ENCODE measurements at places on chromosomes 2 and 18.

- DNase-seq, result no peak
These were observed 68.2 kb upstream of the MC2R start for GRCh38 chr18:13983506-13983905.

GRCh38 chr18:40380686-40381439, 1574.2 kb upstream of the PIK3C3 start:
- DNase-seq, result no peak

GRCh38 chr18:59640721-59641120, 56.5 kb downstream of the CCBE1 start:
- no peak for DNase-seq

GRCh38 chr2:62765619-62766376, 60.3 kb downstream of the EHBP1 start:
- no peak for DNase-seq

DNA sequence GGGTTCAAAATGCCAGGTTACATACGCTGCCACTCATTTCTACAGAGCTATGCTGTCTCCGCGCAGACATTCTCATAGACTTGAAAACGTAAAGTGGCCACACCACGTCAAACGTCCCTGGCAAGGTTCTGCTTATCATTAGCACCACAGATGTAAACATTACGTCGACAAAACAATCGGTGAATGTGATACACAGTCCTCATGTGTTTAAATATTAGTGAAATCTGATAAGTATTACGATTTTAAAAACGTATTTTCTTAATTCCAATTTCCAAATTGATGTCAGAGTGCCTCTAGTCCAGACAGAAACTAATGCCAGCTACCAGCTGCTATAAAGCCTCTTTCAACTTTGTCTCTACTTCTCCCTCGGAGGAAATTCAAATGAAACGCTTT, 1.2 kb downstream of the STK17B start:
- DNase-seq, result no peak

DNA sequence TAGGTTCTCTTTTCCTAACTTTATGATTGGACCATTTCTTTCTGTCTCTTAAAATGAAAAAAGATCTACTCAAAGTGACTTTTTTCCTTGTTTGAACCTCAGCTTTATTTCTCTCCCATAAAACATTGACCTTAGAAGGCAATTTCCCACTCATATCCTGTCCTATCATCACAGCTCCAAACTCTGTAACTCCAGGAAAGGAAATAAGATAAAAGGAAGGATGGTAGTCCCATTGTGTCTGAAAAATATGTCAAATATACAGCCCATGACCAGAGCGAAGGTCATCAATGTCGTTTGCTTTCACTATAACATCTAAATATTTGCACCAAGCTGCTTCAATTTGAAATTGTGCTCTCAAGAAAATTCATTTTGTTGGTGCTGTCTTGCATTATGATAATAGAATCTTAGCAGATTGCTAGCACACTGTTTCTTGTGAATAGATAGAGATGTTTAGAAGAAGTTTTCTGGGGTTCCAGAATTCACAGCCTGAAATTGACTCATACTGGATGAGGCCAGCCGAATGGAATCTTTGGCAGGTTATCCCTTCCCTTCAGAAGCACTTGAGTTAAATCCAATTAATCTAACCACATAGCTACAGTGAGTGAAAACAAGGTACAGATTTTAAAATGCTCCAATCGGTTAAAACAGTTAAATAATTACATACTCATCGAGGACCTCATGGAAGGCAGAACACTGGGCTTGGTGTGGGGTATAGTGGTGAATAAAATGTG, 95.1 kb downstream of the CRIM1 start:
- DNase-seq, result no peak

DNA sequence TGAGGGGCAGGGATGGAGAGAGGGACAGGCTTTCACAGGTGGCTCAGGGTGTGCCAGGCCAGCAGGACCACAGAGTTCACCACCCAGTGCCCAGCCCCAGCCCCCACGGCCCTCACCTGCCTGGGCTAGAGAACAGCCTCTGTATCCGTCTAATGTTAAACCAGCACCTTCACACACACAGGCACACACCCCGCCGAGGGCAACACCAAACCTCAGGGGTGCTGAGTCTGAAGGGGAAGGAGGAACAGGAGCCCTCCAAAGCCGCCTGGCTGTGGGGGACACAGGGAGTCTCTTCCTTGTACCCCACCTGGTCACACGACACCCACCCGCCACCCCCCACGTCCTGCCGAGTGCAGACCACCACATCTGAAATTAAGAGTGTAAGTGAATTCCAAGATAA, 205.8 kb upstream of the SALL3 start:
- no peak for DNase-seq

DNA sequence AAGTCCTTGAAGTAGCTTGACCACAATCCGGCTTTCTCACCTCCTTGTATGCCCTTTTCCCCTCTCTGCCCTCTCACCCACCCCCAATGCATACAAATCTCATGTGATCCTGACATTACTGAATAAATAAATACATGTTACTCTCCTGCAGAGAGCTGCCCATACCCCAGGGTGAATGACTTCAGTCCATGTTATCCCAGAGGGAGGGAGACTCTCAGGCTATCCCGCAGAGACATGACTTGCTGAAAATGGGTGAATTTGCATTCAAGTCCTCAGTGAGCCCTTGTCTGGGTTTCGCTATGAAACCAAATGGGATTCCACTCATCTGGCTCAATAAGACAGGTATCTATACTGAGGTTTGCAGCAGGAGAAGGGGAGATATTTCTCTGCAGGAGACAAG, 168.5 kb downstream of the FHOD3 start:
- no peak for DNase-seq

- DNase-seq, result no peak
These were observed 70.2 kb downstream of the TMEFF2 start for GRCh38 chr2:192124571-192124970.

DNA sequence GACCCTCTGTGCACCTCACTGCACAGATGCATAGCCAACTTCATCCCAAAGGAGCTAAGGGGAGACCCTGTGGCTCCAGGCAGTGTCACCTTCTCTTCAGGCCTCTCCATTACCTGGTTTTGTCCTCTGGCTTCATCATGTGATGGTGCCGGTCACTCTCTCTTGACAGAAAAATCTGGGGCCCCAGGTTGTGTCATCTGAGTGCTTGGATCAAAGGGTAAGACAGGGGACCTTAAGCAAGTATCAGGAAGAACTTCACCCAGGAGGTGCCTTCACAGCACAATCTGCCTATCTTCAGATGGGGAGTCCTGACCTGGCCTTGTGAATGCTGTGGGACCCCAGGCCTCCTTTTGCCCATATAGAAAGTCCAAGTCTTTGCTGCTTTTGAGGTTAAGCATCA, 104.4 kb downstream of the POLR1A start:
- no peak for DNase-seq

DNA sequence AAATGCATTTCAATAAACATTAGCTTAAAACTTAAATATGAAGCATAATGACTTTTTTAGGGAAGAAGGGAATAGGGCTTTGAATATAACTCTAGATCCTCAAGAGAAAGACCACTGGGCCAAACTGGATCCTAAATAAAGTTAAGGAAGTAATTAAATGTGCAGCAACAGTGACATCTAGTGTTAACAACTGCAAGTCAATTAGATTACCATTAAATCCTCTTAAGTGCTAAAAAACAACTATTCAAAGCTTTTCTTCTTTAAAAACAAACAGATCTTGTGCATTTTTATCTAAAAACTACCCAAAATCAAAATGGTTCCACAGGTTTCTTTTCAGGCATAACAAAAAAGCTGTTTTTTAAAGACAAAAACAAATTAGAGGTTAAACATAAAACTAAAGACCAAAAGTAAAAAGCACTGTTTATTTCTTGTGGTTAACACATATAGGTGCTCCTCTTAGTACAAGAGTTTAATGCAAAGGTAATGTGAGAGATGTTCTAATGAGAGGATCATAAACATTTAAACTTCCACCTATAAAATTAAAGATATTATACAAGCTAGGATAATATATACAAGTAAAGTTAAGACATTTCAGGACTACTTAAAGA, 111.4 kb downstream of the THADA start:
- no peak for DNase-seq

- no peak for DNase-seq
These were observed 221.0 kb downstream of the PID1 start for GRCh38 chr2:229050133-229050532.

DNA sequence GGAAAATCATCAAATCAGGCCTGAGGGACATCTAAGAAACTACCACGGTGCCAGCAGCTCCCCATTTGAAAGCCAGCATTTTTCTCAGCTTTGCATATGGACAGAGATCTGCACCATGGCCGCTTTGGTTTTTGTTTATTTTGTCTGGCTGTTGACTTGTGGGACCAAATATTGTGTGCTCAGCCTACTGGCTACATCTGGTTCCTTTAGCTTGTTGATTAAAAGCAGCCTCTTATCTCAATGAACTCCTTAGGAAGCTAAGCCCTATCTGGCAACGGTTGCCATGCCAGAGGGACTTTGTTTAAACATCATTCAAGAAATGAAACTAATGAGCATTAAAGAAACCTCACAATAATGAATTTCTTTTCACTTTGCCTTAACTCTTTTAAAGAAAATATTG, 32.4 kb upstream of the CCDC150 start:
- DNase-seq, result no peak

DNA sequence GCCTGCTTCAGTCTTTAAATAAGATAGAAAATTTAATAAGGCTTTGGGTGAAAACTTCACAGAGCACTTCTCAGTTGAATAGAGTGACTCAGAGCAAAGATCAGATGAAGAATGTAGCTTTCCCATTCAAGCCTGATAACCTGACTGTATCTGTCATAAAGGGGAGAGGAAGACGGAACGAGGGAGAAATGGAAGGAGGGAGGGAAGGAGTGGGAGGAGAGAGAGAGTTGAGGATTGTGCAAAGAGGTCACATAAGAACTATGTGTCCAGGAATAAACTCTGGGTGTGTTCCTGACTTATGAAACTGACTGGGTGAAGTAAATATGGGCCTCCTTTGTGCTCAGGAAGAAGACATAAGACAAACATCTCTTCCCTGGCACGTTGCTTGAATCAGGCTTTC, 385.5 kb downstream of the LPIN1 start:
- DNase-seq, result no peak

DNA sequence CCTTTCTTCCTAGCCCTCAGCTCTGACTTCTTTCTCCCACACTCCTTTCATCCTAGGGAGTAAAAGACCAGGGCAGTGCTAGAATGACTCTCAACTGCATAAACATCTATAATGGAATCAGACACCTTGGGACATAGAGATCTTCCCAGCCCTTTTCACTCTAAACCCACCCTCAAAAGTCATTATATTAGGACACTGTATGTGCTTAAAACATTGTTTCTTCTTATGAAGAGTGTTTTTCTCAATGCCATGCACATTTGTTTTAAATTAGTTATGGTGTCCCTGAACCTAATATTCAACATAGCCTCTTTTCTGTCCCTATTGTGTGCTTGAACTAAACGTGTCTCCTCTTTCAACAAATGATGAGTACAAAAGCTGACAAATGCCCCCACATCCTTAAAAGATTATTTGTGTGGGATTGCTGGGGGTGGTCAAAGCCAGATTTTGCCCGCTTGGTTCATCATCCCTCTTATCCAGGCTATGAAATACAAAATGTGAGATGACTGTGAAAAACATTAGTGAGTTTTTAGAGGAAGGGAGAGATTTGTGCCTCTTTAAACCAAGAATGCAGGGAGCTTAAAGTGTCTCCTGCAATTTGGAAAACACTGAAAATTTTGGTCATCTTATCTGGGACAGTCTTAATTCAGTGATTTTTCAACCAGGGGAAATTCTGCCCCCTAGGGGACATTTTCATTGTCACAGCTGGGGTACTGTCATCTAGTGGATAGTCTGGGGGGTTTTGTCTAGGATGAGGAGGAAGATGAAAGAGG, 29.0 kb downstream of the SERPINB5 start:
- no peak for DNase-seq

GRCh38 chr18:33916200-33916599, 308.5 kb downstream of the NOL4 start:
- no peak for DNase-seq

DNA sequence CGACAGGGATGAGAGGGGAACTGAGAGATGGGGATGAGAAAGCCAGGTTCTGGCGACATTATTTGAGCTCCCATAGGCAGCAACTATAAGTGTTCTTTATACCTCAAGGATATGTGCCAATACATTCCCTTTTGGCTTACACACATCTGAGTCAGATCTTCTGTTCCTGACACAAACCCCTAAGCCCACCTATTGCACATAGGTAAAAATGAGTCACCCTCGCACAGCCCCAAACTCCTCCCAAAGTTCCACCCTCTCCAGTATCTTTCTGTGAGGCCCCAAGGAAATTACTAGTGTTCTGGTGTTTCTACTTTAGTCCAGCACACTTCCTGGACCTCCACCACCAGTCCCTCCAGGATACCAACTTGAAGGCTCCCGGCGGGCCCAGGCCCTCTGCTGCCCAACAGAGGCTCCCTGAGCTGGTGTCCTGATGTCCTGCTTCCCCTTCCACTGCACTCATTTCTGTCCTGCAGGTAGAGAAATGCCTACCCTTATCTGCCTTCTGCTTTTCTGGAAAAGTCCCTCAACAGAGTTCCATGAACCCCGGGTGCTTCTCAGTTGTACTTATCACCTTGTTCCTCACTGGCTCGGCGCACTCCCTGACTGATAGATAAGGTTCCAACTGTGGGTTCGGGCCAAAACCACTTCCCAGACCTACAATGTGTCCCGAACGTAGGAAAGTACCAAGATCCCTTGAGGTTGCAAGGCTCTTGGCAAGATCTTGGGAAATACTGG, 125.5 kb downstream of the EN1 start:
- no peak for DNase-seq

DNA sequence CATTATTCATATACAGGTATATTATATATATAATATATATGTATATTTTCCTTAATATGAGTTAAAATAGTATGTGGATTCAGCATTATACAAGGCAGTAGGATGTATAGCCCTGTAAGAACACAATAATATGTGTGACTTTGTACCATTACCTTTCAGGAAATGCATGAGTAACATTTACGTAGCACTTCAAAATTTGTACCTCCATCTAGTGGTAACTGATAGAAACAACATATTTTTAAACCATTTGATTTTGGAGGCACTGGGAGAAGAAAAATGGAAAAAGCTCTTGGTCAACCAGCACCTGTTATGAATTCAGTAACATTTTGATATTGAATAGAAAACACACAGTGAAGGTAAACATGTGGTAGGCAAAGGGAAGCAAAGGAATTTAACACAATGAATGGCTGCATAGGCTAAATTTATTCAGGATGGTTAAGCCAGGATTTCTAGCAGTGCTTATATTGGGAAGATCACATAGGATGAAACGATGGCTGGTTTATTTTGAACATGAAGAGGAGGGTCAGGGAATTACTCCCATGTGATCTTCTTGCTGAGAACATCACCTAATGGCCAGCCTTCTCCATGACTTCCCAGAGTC, 565.5 kb downstream of the CCDC85A start:
- no peak for DNase-seq

- DNase-seq, result no peak
These were observed 206.7 kb downstream of the MGAT5 start for GRCh38 chr2:134460583-134460998.

GRCh38 chr2:200033929-200034328, 78.5 kb downstream of the MAIP1 start:
- no peak for DNase-seq

DNA sequence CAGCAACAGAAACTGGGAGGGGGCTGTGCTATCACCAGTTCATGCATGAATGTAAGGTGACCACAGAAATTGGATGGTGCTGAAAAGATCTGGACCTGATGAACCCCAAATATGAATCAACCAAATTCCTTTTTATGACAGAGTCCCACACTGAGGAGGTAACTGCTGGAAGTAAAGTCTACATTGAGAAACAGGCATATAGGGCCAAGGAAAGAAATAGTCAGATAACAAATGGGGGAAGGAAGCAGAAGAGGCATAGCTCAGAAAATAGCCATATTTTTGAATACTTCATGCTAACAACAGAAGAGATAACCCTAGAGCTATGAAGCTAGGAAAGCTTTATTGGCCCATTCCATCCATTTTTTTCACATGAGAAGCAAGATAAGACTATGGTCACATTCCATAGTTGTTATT, 25.8 kb downstream of the ZC3H6 start:
- DNase-seq, result no peak
